Brain microvascular endothelial cell (primary cell): ENCODE measurements at places on chromosomes 4 and X.

GRCh38 chr4:157045507-157046127, 30.3 kb upstream of the GLRB start:
- peak; percentile 74 for DNase-seq

DNA sequence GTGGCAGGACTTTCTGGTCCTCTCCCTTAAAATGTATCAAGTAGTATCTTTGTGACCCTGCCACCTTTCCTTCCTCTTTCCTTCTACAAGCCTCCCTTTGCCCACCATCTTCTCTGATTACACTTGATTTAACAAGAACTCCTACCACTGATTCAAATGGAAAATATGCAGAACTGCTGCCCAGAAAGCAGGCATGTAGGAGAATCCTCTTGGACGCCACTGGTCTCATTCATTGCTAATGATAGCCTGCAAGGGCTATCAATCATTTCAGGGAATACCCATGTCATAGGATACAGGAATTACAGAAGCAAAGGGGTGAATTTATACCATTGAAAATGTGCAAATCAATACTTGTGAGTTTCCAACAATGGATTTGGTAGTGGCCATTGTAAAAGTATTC, 294.6 kb upstream of the NRK start:
- no peak for DNase-seq

DNA sequence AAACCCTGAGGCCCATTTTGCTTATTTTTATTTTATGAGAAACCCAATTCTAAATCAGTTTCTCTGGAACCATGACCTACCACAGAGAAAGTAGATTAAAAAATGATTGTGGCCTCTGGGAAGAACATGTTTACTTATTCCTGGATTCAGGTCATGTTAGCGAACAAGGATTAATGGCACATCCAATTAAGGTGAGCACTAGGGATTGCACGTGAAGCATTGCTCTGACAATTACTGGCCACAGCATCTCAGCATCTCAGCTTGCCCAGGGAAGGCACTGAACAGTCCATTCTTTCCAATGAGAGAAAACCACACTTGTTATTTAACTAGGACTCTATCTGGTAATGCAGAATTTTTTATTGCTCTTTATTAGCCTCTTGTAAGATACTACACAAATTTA, 119.8 kb downstream of the ZNF330 start:
- DNase-seq, result no peak

DNA sequence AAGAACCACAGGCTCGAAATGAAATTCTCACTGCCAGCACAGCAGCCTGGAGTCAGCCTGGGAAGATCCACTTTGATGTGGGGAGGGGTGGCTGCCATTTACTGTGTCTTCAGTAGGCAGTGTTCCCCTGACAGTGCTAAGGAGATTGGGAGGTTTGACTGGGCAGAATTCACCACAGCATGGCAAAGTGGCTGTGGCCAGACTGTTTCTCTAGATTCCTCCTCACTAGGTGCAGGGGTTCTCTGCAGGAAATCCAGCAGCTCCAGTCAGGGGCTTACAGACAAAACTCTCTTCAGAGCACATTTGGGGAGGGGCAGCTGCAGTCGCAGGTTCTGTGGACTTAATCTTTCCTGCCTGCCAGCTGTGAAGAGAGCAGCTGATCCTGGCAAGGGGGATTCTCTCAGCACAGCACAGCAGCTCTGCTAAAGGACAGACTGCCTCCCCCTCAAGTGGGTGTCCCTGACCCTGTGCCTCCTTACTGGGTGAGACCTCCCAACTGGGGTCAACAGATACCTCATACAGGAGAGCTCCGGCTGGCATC, 1174.0 kb downstream of the RAPGEF2 start:
- no peak for DNase-seq

- no peak for DNase-seq
These were observed 131.0 kb downstream of the PDS5A start for GRCh38 chr4:39846705-39847104.

DNA sequence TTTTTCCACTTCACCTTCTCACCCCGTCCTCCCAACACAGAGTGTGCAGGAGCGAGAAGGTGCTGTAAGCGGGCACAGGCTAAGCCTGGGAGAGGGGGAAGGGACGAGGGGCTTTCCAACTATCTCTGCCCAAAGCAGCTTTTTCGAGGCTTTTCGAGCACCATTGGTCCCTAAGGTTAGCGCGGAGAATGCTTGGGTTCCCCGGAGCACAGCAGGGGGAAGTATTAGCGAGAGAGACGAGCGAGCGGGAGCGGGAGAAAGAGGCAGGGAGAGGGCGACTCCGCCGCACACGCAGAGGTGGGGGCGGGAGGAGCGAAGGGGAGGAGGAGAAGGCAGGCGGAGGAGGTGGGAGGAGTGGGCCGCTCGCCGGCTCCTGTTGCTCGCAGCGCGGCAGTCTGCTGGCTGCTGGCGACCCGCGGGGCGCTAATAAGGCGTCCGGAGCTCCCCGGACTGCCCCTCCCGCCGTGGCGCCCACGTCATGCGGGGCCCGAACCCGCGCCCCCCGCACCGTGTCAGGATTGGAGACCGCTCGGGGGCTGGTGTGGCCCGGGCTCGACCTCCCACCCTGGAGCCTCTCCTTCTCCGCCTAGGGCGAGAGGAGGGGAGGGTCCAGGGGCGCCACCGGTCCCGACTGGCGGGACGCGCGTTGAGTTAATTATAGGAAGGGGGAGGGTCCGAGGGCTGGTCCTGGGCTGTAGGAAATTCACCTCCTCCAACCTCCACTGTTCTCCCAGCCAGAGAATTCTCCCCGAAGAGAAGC, at the start of gene ADAMTS3:
Gene ADAMTS3 (minus strand): TSS at position 263 of the 760 bp plus-strand sequence. CDS start 459 bp downstream, outside the sequence.
- DNase-seq, result no peak

DNA sequence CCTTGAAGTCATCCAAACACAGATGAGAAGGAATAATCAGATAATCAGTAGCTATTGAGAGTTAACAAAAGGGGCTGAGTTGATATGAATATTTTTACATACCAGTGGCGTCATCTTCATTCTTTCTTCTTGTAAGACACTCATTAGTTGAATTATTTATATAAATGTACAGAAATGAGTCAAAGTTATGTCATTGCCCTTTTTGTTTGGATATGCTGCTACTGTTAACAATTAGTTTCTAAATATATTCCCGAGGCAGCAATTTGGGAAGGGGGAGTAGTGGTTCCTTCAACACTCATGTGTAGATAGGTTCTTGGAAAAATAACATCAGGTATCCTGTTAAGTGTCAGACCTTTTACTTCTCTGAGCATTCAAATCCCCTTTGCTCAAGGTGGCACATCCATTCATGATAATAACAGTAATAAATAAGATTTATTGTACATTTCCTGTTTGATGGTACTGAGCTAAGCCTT, 436.6 kb downstream of the SPRY1 start:
- no peak for DNase-seq

DNA sequence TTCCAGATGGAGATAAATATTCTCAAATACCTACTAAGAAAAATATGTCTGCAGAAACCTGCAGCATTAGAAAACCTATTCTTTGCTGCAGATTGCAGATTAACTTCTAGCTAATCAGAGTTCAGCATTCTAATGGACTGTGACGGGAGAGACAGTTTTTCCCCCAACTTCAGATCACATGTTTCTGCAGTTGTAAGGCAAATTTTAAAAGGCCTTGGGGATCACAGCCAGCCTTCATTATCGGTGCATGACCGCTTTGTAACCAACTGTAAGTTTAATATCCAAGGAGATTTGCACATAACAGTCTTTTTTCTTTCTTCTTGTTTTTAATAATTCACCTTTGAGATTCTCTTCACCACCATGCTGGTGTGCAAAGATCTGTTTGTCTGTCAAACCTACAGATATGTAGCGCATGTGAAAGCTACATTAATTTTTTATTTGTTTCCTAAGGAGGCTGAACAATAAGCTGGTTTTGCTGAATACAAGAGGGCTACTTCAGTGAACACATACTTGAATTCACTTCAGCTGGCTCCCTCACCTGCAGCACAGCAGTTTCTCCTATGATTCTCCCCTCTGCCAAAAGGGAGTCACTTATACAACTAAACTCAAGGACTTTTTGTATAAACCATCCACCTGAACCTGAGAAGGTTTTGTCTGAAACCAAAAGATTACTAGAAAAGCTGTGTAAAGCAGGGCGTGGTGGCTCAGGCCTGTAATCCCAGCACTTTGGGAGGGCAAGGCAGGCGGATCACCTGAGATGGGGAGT, 488.5 kb downstream of the RPA4 start:
- no peak for DNase-seq

GRCh38 chr4:48795108-48795507, 15.0 kb upstream of the FRYL start:
- DNase-seq, result no peak

DNA sequence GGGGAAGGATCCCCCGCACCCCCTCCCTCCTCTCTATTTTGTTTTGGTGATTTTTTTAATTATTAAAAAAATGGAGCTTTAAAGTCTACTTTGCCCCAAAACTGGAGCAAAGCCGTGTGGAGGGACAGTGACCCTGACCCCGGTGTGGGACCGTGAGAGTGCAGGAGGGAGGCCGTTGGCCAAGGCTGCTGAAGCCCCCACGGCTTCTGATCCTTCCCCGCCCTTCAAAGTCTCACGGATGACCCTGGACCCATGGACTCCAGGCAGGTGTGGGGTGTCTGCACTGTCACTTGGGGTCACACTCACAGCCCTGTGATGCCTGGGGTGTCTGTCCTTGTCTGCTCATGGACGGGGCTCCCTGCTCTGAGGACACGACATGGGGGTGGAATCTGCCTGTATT, 133.3 kb downstream of the CPZ start:
- no peak for DNase-seq

DNA sequence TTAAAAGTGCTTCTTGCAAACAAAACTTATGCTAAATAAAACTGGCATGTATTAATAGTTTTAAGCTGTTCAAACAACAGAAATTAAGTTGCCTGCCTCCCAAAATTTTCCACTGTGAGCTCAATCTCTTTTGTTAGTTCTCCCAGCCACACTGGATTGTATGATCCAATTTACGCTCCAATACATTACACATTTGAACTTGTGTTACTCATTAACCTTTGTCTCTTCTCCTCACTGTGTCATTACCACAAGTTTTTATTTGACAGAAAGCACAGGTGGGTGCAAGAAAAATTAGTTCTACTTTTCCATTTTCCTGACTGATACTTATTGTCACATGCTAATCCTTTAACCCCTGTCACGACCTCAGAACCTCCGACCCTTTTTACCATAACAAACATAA, 55.5 kb downstream of the SHISA3 start:
- DNase-seq, result no peak

DNA sequence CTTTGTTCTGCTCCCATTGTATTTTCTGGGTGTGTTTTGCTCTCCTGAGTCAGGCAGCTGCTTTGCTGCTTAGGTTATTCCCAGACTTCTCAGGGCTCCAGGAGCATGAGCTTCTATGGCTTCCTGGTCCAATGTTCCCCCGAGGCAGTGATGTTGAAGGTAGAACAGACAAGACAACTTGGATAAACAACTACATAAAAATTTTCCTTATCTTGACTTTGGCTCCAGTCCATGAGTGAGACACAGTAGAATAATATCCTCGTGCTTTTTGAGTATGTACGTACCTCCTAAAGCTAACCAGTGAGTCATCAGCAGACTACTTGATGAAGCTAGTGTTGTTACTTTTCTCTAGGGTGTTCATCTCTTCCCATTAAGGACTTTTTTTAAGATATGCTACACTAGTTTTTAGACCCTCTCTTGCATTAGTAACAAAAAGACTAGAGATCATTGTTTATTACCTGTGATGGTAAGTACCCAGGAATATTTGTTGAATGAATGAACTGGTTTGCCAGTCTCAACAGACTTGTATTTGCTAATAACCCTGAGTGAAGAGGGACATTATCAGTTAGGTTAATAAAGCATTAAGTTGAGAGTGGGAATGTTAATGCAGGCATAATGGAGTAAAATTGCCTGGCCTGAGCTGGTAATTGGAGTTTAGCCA, 131.9 kb downstream of the FHIP1A start:
- peak; percentile 92 for DNase-seq

- no peak for DNase-seq
These were observed 15.6 kb downstream of the PPP2R3B start for GRCh38 chrX:370963-371745.

DNA sequence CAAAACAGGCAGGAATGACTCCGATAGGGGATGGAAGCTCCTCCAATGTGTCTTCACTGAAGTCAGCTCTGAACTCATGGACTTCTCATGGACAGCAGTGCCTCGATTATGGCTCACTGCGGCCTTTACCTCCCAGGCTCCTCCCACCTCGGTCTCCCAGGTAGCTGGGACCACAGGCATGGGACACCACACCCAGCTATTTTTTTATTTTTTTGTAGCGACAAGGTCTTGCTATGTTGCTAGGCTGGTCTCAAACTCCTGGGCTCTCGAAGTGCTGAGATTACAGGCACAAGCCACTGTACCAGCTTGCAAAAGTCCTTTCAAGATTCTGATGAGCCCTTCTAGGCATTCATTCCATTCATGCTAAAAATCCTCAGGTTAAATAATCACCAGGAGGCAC, 181.5 kb downstream of the NSUN7 start:
- DNase-seq, result no peak

- no peak for DNase-seq
These were observed 8.2 kb downstream of the FAM184B start for GRCh38 chr4:17773135-17773698.

GRCh38 chr4:14906805-14907204, 95.5 kb upstream of the CPEB2 start:
- no peak for DNase-seq

DNA sequence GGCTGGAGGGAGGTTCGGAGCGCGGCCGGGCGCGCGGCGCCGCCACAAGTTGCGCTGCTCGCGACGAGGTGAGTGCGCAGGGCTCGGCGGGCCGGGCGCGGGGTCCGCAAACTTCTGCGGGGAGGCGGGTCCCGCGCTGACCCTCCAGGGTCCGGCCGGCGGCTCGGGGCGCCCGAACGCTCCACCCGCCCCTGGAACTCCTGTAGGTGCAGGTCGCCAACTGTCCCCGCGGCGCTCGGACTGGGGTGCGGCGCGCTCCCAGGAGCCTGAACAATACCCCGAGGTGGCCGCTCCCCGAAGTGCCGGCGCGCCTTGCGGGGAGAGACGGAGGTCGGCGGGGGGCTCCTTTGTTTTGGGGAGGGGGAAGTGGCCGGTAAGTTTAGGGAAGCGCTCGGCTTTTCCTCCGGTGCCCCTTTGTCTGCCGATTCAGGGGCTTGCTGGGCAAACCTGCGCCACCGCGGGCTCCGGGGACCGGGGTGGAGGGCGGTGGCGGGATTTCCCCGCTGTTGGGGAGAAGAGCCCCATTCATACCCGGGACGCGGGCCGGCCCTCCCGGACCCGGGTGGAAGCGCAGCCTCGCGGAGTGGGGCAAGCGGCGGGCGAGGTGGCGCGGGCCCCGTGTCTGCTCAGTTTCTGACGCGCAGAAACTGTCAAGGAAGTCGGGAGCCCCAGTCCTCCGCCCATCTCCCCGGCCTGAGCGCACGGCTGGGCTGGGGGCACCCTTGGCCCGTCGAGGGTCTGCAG, 694 bp downstream of the TBL1X start:
- no peak for DNase-seq

GRCh38 chr4:45033676-45034419, 307.5 kb upstream of the GNPDA2 start:
- no peak for DNase-seq

DNA sequence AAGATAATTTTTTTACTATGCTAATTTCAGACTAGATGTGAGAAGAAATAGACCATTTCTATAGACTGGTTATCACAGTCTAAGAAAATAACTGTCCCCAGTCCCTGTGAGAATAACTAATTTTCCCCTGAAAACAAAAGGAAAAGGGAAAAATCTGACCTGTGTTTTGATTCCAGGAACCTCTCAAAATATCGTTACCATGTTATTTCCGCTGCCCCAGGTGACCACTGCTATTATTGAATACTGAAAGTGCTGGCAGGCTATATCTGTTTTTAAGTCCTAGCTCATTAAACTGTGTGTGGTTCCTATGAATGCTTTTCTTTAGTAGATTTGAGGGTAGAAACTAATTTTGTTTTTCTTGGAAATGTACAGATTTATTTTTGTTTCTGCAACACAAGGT, 83.6 kb downstream of the GAB1 start:
- no peak for DNase-seq

GRCh38 chr4:61750810-61751209, 550.7 kb downstream of the ADGRL3 start:
- DNase-seq, result no peak
